Activated T-helper 2 cell treated with anti-CD3 and anti-CD28 coated beads, Interferon-gamma antibody, Interleukin-2, Interleukin-4, amounts not matched to agents 10 μg/mL and 5 μg/mL and 100 μg/mL, durations not matched to agents 14 hours and 24 hours and 36 hours (primary cell): ENCODE measurements at places on chromosomes 3 and 15.

GRCh38 chr3:197006446-197006845, 23.2 kb downstream of the MELTF start:
- no peak for DNase-seq

DNA sequence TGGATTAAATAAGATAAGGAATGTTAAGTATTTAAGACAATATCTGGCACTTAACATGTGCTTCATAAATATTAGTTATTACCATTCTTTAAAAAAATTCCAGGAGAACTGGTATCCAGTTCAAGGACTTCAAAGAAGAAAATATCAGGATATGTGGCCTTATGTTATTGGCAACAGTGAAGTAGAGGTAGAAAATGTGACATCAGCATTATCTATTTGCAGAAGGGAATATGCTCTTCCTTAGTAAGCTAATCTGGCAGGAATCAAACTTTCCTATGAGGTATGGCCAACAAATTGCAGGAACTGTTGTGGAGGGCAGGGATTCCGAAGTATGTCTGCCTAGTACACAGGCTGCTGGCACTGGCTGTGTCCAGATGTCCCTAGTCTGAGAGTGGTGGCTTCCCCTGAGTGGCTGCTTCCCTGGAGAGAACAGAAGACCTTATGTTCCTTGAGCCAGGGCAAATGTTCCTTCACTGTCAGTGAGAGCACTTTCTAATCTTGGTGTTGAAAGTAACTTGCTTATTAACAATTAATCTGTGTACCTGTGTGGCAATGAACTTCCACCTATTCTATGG, 351.7 kb upstream of the THRB start:
- DNase-seq: no peak

DNA sequence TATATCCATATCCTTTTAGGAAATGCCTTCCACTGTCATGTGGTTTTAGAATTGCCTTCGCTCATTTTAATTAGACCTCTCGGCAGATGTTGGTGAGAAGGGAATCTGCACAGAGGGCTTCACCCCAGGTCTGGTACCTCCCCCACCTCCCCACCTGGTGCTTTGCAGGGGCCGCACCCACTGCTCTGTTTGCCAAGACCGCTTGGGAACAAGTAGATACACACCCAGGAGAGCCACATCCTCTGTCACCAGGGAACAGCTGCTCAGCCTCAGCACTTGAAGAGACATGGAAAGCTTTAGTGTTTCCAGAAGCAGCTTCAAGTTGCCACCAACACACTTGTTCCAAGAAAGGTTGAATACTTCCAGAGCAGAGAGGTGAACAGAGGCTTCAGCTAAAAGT, 21.8 kb downstream of the LRRC31 start:
- no peak for DNase-seq

DNA sequence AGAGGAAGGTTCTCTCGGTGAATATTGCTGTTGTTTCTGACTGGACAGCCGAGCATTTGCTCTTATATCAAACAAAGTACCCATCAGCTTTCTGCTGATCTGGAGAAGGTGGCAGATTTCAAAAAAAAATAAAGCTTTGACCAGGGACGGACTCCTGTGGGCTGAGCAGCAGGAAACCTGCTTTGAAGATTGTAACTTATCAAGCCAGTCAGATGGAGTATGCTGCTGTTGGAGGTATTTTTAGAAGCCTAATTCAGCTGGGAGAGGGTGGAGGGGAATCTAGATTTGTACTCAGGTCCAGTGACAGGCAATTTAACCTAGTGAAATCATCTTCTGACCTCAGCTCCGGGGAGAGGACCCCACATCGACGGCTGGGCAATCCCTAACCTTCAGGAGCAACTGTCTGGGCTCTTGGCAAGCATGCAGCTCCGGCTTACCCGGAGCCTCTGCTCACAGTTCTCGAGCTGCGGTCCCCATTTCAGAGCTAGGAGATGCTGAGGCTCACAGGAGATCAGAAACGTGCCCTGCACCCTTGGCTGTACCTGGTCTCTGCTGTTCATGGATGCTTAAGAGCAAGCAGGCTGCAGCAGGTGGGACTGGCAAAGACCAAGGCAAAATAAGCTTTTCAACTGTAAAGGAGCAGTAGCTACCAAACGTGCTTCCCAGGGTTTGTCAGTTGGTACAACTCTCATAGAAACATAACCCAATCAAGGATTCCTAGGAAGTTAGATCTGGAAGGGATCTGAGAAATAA, 89.3 kb upstream of the ST8SIA2 start:
- no peak for DNase-seq

- no peak for DNase-seq
Measured at GRCh38 chr3:2851835-2852234, 258.3 kb downstream of the IL5RA start.

- no peak for DNase-seq
Measured at GRCh38 chr3:126084768-126085180, 850 bp upstream of the SLC41A3 start.

GRCh38 chr15:40357246-40357645, 773 bp upstream of the DISP2 start:
- DNase-seq: no peak

- DNase-seq: no peak
Measured at GRCh38 chr15:99635794-99636193, 70.0 kb downstream of the MEF2A start.

GRCh38 chr15:70853973-70854665, at the start of gene LARP6:
Gene LARP6 (minus strand): TSS chr15:70854157. CDS start chr15:70854088, 69 bp downstream.
- no peak for DNase-seq

- DNase-seq: no peak
Measured at GRCh38 chr3:188701485-188701969, 470.2 kb upstream of the TPRG1 start.

GRCh38 chr15:74234598-74234875, 1.6 kb upstream of the CCDC33 start:
- DNase-seq: no peak

DNA sequence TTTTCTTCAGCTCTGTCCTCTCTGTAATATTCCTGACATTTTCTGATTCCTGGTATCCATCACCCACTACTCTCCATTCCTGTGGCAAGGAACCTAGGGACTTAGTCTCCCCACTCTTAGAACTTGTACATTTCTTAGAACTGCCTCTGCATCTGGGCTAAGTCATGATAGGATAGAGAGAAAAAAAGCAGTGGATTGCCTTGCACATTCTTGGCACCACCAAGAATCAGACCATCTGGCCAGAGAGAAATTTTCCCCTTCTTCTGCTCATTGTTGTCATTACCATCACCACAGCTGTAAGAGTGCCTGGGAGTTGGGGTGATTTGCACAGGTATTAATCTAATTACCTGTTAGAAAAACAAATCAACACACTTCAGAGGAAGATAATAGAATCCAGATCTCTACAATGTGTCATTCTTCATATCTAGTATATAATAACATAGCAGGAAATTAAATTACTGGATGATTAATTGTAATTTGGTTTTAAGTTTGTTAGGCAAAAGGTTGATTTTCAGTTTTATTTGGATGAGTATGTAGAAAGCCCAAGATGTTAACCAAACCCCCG, 264.8 kb upstream of the ZPLD1 start:
- DNase-seq: no peak

- DNase-seq: no peak
Measured at GRCh38 chr15:66298803-66299251, 5.5 kb downstream of the DIS3L start.

- DNase-seq: no peak
Measured at GRCh38 chr3:31369637-31370379, 162.9 kb upstream of the STT3B start.

- no peak for DNase-seq
Measured at GRCh38 chr15:33679061-33679460, 289.2 kb upstream of the CHRM5 start.

DNA sequence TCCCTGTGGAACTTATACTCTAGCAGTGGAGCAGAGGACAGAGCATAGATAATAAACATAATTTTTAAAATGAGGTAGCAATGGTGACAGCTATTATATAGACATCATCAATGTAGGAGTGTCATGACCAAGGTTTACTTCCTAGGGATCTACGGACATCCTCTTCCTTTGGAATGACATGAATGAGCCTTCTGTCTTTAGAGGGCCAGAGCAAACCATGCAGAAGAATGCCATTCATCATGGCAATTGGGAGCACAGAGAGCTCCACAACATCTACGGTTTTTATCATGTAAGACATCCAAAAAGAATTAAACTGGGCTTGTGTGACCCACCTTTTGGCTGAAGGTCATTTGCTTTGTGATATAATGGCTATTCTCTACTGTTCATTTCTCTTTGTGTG, 30.1 kb upstream of the CAPN3 start:
- no peak for DNase-seq

DNA sequence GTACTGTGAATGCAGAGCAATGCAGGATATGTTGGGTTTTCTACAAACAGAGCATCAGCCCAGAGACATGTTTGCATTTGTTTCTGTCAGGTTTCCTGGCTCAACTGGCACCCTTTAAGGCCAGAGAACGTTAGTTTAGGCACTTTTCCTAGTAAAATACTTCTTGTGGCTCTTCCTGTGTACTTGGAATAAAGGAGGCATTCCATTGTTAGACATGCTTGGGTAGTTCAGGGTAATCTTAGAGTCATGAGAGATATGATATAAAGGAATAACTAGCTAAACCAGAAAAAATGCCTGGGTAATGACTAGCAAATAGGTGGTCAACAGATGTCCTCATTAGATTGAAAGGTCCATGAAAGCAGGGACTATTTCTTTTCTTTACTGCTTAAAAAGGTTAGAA, 60.4 kb upstream of the RBM5 start:
- DNase-seq: no peak

- no peak for DNase-seq
Measured at GRCh38 chr15:101188637-101189408, 63.0 kb downstream of the CHSY1 start.

DNA sequence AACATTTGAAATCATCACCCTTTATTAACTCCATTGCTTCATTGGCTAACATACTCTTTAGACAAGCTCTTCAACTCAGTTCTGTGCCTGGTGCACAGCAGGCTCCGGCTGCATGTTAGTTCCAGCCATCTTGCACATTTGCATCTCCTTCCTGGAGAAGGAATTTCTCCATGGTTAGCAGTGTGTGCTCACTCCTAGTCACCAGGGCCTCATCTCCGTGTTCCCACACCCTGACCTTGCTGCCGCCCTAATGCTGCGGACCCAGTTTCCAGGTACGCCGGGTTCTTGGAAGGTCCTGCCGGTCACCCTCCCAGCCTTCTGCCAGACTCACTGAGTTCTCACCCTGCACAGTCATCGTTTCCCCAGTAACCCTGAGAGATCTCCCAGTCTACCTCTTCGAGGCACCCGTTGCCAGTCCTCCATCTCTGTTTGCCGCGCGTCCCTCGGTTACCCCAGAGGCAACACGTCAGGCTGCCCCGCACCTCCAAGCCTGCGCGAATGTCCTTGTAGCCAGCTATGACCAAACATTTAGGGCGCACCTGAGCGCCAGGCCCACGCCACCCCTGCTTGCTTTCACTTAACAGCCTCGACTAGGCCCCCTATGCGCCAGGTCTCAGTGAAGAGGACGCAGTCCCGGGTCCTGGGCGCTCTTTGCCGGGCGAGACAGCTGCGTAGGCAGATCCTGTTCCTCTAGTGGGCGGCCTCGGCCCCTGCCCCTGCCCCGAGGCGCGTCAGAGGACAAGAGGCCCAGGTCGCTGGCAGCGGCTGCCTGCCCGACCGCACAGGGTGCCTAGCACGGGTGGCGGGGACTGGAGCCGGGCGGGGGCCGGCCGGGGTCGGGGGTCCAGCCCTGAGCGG, 747 bp upstream of the ZNF592 start:
- DNase-seq: peak; percentile 72

DNA sequence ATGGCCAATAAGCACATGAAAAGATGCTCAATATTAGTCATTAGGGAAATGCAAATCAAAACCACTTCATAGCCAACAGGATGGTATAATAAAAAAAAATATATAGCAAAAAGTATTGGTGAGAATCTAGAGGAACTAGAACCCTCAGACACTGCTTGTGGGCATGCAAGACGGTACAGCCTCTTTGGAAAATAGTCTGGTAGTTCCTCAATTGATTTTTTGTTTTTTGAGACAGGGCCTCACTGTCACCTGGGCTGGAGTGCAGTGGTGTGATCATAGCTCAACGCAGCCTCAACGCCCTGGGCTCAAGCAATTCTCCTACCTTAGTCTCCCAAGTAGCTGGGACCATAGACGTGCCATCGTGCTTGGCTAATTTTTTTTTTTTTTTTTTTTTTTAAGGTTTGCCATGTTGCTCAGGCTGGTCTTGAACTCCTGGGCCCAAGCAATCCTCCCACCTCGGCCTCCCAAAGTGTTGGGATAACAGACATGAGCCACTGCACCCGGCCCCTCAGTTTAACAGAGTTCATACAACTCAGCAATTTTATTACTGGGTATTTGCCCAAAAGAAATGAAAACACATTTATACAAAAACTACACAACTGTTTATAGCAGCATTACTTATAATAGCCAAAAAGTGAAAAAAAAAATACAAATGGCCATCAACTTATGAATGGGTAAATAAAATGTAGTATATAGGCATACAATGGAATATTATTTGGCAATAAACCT, 5.1 kb downstream of the PRC1 start:
- no peak for DNase-seq

DNA sequence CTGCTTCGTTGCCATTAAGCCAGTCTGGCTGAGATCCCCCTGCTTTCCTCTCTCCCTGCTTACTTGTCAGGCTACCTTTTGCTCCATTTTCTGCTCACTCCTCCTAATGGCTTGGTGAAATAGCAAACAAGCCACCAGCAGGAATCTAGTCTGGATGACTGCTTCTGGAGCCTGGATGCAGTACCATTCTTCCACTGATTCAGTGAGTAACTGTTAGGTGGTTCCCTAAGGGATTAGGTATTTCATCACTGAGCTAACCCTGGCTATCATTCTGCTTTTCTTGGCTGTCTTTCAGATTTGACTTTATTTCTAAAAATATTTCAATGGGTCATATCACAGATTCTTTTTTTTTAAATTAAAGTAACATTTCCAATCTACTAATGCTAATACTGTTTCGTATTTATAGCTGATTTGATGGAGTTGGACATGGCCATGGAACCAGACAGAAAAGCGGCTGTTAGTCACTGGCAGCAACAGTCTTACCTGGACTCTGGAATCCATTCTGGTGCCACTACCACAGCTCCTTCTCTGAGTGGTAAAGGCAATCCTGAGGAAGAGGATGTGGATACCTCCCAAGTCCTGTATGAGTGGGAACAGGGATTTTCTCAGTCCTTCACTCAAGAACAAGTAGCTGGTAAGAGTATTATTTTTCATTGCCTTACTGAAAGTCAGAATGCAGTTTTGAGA, 25.0 kb downstream of the CTNNB1 start:
- DNase-seq: no peak

DNA sequence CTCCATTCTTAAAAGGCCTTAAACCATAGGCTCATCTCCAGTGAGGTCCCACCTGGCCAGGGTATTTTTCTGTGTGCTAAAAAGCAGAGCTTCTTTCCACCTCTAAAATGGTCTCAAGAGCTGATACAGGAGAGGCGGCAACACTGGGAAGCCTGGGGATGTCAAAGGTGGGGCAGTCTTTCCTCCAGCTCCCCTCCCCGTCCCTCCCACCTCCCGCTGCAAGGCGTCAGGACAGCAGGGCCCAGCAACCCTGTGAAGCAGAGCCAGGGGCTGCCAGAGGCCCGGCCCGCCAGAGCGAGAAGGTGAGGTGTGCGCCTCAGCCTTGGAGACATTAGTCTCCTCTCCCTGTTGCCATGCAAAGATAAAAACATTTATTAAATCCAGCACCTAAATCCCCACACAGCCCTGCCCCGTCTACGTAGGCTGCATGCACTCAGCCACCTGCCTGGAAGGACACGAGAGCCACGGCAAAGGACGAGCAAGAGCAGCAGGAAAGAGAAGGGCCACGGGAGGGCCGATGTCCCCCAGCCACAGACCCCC, 75.6 kb downstream of the FAM174B start:
- no peak for DNase-seq
